ENCODE measurements at places on chromosomes 16 and 17.

DNA sequence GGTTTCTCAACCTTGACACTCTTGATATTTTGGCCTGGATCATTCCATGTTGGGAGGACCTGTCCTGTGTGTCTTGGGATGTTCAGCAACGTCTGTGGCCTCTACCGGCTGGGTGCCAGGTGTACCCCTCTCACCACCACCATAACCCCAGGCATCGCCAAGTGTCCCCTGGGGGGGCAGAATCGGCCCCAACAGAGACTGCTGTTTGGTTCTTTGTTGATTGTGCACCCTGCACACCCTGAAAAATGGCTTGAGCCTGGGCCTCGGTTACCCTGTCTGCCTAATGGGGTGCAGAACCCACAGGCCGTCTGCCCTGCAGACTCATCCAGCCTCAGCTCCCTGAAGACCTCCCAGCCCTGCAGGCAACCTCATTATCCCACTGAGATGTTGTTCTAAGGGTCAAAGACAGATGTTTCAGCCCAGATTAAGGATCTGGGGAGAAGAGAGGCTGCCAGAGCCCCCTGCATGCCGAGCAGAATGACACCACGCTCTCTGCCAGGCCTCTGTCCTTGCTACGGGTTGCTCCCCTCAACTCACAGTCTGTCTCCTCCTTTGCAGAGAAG, 9.2 kb downstream of the CACNG1 start:
- no peak for DNase-seq

- DNase-seq, result no peak
Observed at GRCh38 chr16:56879276-56879675, 14.3 kb downstream of the SLC12A3 start.

DNA sequence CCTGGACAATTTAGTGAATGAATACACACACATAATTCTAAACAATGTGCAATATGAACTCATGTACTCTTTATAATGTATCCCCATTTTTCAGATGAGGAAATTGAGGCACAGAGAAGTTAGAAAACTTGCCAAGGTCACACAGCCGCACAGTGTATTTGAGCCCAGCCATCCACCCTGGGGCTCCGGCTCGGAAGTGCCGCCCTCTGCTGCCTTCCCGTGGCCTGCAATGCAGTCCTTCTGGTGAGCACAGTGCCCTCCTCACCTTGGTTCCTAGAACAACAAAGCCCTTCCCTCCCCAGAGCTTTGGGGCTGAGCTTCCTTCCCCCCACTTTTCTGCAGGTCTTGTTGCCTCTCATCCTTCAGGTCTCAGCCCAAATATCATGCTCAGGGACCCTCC, 63.7 kb downstream of the C16orf78 start:
- DNase-seq, result no peak

- no peak for DNase-seq
Observed at GRCh38 chr17:37300683-37301082, 75.1 kb upstream of the C17orf78 start.

DNA sequence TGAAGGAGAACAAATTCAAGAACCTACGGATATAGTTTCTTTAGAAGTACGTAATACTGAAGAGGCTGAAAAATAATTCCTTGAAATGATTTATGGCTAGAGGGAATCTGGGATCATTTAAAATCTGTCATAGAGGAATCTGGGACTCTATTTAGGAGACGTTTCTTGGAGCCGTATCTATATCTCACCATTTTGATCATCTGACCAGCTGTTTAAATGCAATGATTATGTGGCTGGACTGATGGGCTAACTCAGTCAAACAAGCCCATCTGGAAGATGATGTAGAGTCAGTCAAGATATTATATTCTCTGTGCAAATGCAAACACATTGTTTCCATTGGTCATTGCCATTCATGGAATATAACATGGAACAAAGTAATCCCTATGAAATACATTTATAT, 467.7 kb upstream of the ZFHX3 start:
- no peak for DNase-seq

- no peak for DNase-seq
Observed at GRCh38 chr17:33050611-33051140, 59.0 kb downstream of the SPACA3 start.

GRCh38 chr16:2962334-2963073, 1.6 kb upstream of the KREMEN2 start:
- DNase-seq, result no peak

GRCh38 chr17:17098551-17099179, 56.4 kb downstream of the MPRIP start:
- DNase-seq, result no peak

DNA sequence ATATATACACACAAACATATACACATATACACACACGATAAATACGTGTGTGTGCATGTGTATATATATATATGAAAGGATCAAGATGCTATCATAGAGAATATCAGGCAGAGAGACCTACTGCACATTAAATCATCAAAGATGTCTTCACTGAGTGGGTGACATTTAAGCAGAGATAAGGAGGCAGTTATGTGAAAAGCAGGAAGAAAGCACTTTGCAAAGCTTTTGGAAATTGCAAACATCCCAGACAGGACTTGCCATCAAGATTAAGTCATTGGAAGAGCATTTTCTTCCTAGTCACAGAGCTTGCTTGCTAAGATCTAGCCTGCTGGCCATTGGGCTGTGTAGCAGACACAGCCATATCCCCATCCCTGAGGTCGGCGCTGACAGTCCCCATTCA, 56.4 kb downstream of the VAT1L start:
- no peak for DNase-seq

DNA sequence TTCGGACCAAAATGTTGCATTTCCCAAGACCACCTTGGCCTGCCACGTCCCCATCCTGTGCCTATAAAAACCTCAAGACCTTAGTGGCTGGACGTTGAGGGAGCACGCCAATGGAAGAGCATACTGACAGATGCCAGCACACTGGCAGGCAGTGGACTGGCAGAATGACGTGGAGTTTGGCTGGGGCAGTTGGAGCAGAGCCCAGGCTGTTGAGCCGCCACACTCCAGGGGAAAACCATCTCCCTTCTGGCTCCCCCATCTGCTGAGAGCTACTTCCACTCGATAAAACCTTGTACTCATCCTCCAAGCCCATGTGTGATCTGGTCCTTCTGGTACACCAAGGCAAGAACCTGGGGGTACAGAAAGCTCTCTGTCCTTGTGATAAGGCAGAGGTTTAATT, 494.1 kb downstream of the CDH11 start:
- no peak for DNase-seq

DNA sequence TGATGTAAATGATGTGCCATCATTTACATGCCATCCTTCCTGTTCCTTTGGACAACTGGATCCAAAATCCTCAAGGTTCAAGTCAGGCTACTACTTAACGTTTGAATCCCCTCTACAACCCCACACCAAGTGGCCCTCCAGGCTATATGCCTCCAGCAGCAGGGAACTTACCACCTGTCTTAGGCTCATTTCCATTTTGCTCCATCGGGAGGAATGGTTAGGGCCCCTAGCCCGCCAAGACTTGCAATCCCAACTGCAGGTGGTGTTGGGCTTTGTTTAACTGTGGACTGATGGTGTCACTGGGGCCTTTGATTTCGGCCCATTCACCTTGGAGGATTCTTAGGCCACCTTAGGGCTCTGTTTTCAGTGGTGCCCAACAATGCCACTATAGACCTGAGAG, 9.7 kb downstream of the HNF1B start:
- DNase-seq, result no peak

GRCh38 chr16:60107871-60108270, 1373.8 kb upstream of the GOT2 start:
- DNase-seq, result no peak

GRCh38 chr17:68255731-68256538, 8.1 kb downstream of the AMZ2 start:
- no peak for DNase-seq

- no peak for DNase-seq
Observed at GRCh38 chr16:13100970-13101369, 199.6 kb downstream of the SHISA9 start.

GRCh38 chr17:1541367-1541904, 21.2 kb downstream of the PITPNA start:
- DNase-seq, result no peak

GRCh38 chr17:41505007-41505808, at the start of gene KRT13:
KRT13 (minus strand) TSS chr17:41505612; CDS start chr17:41505550, 62 bp downstream.
- no peak for DNase-seq

- DNase-seq, result no peak
Observed at GRCh38 chr16:11253995-11254912, 1.8 kb downstream of the SOCS1 start.

- no peak for DNase-seq
Observed at GRCh38 chr16:61945511-61945910, 90.7 kb downstream of the CDH8 start.

DNA sequence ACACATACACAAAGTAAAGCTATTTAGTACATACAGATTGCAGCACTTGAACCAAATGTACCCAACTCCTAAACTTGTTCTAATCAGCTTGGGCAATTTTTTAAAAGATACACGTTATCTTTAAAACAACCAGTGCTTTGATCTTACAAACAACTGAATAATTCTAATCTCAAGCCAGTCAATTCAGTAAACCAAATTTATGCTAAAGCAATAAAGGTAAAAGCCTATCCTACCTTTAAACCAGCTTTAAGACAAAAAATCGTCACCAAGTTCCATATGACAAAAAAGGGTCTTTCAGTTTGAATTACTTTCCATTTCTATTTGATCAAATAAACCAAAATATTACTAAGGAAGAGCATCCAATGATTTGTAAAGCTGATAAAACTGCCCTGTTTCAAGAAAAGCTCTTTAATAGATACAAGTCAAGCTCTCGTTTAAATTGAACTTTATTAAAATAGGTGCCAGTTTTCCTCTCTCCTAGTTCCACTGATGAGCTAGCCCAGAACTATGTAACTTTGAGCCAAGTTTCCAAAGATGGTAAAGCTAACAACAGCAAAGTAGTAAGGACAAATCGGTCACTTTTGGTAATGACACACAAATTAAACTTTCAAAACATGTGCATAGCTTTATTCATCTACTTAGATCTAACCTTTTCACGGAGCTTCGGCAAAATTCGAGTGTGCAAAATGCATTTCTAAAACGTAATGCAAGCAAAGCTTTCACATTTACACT, 10.2 kb downstream of the CRYBA1 start:
- DNase-seq, result no peak

- DNase-seq, result no peak
Observed at GRCh38 chr17:75894049-75894733, 2.6 kb downstream of the TRIM65 start.

DNA sequence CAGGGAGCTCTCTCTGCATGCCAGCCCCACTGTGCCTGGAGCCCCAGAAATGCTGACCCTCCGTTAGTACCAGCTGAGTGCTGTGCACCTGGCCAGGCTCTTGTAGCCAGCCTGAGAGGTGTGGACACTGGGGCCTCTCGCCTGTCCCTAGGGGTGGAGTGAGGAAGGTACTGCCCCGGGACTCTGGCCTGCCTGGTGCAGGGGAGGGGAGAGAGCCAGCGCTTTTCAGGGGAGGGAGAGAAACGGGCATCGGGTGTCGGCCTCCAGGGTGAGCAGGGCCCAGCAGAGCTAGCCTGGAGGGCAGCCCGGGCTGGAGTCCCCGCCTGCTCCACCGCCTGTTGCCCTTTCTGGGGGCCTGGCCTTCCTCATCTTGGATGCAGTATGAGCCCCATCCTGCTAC, 13.1 kb downstream of the MAP2K3 start:
- no peak for DNase-seq
